ENCODE measurements at places on chromosomes 7 and 10.

- no peak for DNase-seq
Observed at GRCh38 chr10:98474628-98475027, 27.9 kb upstream of the HPS1 start.

DNA sequence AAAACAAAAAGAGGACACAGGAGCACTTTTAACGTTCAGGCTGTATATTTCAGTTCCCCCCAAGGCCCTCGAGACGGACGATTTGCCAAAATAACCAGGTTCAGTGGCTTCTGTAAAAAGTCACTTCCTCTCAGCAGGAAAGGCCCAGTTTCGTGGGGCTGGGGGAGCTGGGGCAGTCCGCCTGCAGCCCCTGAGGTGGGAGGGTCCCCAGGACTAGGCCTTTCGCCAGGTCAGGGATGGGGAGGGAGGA is 28.8 kb downstream of the WDR86 start:
- no peak for DNase-seq

GRCh38 chr7:745431-746154 is 18.5 kb upstream of the PRKAR1B start:
- DNase-seq, result no peak

GRCh38 chr7:5424749-5425506 is 1.3 kb upstream of the TNRC18 start:
- DNase-seq, result no peak

- DNase-seq, result no peak
Observed at GRCh38 chr7:2460641-2461040, 15.6 kb downstream of the GRIFIN start.

GRCh38 chr10:31578951-31579350 is 259.9 kb downstream of the ZEB1 start:
- no peak for DNase-seq

- peak; percentile 37 for DNase-seq
Observed at GRCh38 chr7:80182630-80183276, 48.1 kb downstream of the GNAI1 start.

GRCh38 chr10:59876695-59877094 is 29.7 kb downstream of the CCDC6 start:
- DNase-seq, result peak; percentile 40

DNA sequence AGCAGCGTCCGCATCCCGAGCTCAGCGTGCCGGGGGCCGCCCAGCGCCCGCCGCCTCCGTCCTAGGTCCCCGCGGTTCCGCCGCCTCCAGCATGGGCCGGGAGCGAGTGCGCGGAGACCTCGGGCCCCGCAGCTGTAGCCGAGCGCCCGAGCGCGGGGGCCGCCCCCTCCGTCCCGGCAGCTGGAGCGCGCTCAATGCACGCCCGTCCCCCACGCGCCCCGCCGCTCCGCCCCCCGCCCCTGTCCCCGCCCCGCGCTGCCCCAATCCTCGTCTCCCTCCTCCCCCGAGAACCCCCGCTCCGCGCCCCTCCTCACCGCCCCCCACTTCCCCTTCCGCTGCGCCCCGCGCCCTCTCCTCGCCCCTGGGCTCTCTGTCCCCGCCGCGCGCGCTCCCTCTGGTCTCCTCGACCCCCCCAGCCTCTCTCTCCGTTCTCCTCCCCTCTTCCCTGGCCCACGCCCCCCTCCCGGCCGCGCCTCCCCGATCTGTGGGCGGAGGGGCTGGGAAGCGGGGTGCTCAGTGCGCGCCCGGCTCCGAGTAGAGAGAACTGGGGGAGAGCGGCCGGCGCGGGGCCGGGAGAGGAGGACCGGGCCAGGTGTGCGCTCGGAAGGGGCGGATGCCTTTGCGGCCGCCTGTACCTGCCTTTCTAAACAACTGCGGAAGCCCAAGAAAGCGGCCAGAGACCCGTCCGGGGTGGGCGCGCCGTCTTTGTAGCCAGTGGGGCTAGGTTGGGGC is at the start of gene VIPR2:
Gene VIPR2 (minus strand): TSS at position 110 of the 732 bp plus-strand sequence. CDS start 96 bp downstream, at position 14.
- DNase-seq, result no peak

DNA sequence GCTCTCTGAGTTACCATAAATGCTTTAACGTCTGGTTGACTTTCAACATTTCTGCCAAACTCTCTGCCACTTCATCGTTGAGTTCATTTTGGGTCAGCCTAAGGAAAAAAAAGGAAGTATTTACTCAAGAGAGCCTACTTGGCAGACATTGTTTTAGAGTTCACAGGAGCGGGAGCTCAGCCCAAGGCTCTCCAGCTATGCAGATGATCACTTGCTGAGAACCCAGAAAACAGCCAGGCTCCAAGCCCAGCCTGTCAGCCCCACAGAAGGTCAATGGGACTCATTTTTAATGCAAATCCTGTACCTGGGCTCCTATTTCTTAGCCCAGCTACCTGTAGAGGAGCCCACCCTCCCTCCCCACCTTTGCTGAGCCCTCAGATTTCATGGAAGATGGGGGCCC is 45.5 kb downstream of the NOD1 start:
- peak; percentile 64 for DNase-seq

DNA sequence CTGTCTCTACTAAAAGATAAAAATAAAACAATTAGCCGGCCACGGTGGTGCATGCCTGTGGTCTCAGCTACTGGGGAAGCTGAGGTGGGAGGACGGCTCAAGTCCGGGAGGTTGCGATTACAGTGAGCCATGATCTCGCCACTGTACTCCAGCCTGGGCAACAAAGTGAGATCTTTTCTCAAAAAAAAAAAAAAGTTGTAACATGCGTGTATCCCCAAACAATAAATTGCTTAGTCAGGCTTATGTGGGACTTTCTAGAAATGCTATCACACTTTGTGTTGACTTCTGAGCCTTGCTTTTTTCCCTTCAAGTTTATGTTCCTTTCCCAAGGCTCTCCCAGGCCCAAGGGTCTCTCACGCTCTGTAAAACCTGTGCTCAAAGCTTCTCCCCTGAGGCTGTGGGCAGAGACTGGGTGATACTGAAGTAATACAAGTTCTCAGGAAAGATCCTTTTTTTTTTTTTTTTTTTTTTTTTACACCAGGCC is 88.0 kb upstream of the TNS3 start:
- DNase-seq, result peak; percentile 88

GRCh38 chr10:114755537-114755936 is 66.0 kb upstream of the FHIP2A start:
- no peak for DNase-seq

- DNase-seq, result peak; percentile 83
Observed at GRCh38 chr10:93030409-93030808, 30.2 kb upstream of the CYP26C1 start.

DNA sequence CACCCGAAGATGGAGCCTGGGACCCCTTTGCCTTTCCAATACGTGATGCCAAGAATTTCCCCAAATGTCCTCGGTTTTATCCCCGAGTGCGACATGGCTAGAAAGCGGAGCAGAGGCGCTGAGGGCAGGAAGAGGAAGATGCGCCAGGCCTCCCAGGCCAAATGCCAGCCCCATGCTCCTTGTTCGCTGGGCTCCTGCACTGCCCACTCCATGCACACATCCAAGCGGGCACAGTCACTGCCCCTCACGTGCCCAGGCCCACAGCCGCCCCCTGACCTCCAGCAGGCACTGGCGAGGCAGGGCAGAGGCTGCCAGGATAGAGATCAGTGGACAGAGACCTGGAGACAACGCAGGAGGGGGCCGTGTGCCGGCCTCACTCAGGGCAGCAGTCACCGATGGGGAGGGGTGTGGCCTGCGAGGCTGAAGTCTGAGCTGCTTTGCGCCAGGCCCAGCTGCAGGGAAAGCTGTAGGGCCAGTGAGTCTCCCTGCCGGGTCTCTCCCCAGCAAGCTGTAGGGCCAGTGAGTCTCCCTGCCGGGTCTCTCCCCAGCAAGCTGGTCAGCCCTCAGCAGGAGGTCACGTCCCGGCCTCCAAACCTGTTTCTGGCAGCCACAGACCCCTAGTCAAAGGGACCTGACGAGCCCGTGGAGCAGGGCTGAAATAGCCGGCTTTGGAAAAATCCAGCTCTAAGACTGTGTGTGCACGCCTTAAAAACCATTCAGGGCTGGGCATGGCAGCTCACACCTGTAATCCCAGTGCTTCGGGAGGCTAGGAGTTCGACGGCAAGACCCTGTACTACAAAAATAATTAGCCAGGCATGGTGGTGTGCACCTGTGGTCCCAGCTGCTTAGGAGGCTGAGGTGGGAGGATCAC is 100.6 kb upstream of the DIP2C start:
- no peak for DNase-seq

DNA sequence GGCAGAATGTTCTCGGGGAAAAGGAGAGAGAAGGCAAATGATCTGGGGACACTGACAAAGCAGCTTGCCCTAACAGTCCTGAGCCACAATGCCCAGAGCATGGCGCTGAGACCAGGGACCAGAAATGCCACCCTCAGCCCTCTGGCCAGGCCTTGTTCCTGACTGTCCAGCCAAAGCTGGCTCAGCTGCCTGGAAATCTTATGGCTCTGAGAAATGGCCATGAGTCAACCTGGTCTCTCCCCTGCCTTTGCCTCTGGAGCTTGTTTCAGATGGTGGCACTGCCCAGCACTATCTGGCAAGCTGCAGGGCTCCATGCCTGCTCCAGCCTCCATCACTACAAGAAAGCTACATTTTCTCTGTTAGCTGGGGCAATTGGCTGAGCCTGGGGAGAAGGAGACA is 90.5 kb upstream of the PLXNA4 start:
- no peak for DNase-seq

DNA sequence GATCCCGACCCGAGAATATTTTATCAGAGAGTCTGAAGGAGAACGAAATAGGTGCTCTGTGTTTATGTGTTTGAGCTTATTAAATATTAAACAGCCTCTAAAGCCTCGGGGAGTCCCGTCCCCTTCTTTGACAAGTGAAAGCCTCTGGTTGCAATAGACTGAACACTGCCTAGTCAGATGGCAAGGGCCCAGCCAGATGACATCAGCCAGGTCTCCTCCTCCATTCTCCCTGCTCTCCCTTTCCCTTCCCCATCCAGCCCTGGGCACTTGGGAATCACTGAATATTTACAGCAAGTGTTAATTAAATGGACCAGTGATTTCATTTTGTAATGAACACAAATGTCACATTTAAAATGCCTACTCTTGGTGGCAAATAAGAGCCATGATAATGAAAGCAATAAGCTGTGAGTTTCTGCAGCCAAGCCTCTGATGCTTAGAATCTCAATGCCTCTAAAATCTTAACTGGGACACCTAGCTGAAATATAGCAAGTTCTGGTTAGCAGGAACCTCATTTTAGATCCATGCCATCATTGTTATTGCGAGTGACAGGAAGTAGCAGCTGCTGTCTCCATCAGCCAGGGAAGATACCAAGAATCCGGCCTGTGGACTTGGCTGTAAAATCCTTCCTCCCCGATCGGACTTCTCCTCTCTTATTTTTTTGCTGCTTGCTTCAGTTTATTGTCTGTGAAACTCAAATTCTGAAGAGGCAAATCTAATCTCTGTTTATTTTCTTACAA is 202.1 kb downstream of the PRPF18 start:
- DNase-seq, result peak; percentile 59

DNA sequence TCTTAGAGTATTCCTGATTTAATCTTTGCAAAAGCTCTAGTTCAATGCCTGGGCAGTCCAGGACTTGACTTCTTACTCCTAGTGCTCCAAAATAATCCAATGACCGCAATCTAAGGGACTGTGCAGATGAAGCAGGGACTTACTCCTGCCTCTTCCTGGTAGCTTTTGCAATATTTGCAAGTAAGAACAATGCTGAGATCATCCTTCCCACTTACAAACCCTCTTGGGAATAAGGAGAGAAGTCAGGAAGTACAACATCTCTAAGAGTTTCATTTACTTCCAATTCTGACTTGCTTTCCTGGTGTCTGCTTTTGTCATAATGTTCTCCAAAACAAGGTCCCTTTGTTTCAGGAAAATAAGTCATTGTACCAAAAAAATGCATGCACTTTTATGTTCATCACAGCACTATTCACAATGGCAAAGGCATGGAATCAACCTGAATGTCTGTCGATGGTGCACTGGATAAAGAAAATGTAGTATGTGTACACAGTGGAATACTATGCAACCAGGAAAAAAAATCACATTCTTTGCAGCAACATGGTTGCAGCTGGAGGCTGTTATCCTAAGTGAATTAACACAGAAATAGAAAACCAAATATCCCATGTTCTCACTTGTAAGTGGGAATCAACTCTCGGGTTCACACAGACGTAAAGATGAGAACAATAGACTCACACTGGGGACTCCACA is 7.1 kb upstream of the KCNMA1 start:
- no peak for DNase-seq

GRCh38 chr10:98414932-98415730 is at the start of gene PYROXD2:
TSS of gene PYROXD2 (minus strand) at chr10:98415182. CDS start at chr10:98415135, 47 bp downstream.
- DNase-seq, result peak; percentile 90

DNA sequence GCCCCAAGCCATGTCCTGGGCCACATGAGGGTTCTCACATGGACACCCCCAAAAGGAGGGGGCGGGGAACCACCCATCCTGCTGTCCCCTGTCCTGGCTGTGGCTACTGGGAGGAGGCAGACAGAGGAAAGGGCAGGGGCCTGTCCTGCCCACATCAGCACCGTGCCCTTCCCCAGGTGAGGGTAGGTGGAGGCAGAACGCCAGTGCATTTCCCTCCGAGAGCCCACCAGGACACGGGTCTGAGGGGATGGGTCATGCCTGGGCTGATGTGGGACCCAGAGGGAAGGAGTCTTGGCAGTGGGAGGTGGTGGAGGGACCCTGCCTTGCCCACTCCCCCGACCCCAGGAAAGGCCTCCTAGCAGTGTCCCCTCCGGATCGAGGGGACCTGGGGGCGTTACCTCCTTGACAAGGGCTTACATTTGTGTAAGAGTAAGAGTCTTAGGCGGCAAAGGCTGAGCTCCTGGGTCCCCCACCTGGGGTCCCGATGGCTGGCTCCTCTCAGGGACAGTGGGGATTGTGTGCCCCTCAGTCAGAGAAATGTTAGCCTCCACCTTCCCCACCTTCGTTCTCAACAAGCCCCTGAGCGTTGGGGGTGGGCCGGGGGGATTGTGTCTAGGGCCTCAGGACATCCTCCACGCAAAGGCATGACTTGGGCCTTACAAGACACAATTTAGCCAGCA is 6.1 kb downstream of the CRYGN start:
- DNase-seq, result no peak

DNA sequence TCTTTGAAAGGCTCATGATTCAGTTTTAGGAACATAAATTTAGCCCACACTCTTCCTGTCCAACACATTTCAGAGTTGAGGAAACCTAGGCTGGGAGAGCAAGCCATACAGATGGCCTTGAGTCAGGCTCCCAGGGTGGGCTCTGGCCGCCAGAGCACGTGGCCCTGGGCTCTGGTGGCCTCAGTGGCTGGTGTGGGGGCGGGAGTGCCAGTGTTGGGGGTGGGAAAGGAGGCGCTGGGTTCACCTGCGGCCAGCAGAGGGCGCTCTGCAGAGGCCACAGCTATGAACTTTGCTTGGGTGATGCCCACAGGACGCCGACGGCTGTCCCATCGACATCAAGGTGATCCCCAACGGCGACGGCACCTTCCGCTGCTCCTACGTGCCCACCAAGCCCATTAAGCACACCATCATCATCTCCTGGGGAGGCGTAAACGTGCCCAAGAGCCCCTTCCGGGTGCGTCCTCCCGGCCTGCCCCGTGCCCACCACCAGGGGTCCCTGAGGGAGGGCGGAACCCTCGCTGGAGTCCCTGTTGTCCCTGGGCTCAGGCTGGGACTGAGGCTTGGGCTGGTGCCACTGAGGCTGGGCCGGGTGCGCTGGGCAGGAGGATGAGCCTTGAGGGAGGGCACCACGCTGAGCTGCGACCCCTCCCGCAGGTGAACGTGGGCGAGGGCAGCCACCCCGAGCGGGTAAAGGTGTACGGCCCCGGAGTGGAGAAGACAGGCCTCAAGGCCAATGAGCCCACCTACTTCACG is 11.9 kb downstream of the FLNC start:
- DNase-seq, result peak; percentile 37

All from amniotic epithelial cell (primary cell).